Stimulated activated CD8-positive, alpha-beta memory T cell treated with anti-CD3 and anti-CD28 coated beads, Interleukin-15, amount 100 ng/mL, for 1 hour (primary cell): ENCODE measurements at places on chromosomes 7 and 10.

DNA sequence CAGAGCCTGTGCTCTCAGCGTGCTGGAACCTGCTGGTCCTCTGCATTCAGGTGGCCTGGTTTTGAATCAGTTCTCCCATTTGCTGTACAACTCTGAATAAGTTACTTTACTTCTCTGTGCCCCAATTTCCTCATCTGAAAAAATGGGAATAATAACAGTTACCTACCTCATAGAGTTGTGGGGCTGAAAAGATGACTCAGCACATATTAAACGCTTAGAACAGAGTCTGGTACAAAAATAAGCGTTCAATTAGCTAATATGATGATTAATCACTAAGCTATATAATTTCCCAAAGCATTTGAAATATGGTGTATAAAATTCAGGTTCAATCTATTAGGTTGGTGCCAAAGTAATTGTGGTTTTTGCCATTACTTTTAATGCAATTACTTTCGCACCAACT lies 259.1 kb downstream of the PRPF18 start:
- DNase-seq = no peak

DNA sequence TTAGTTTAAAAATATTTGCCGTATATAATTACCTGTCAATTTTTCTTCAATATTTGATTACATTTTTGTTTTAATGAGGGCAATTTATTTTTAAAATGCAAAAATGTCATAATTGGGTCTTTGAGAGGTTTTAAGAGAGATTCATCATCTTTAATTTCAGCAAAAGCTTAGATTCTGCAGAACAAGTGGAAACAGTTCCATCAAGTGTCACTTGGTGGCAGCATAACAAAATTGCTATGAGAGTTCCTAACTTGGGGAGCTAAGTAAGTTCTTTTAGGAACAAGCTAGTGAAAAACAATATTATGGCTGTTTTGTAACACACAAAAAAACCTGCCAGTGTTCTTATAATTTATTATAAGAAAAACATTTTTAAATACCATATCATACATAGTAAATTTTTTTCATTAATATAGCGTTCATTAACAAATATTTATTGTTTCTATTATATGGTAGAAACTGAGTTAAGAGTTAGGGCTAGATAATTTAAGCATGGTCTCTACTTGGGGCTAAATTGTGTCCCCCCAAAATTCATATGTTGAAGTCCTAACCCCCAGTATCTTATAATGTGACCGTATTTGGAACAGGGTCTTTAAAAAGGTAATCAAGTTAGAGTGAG lies 155.2 kb downstream of the MAGI2 start:
- no peak for DNase-seq

DNA sequence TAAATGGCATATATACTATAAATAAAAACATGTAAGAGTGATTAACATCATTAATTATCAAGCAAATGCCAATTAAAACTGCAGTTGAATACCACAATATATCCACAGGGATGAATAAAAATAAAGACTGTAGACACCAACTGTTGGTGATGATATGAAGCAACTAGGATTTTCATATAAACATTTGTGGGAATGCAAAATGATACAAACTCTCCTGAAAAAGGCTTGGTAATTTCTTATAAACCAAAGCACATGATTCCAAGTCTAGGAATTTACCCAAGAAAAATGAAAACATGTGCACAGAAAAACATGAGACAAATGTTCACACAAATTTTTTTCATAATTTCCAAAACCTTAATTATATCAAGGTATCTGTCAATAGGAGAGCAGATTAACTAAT lies 448.1 kb downstream of the ETV1 start:
- DNase-seq = no peak

- DNase-seq = no peak
These were observed 455.0 kb downstream of the CCSER2 start for GRCh38 chr10:84783386-84783785.

DNA sequence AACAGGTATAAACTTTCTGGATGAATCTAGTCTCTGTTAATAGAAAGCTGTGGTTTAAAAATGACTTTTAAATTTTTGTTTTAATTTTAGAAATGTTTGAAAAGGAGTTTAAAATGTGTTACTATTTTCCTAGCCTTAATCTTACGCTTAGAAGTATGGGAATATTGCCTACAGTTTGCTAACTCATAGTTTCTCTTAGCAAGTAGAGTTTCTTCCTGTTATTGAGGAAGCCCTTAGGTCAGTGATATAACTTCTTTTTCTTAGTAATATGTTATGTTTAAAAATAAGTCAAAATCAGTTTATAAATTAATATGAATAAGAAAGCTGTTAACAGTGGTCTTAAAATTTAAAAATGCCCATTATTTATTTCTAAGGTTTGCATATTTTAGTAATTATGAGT lies 3.1 kb downstream of the STARD3NL start:
- no peak for DNase-seq

DNA sequence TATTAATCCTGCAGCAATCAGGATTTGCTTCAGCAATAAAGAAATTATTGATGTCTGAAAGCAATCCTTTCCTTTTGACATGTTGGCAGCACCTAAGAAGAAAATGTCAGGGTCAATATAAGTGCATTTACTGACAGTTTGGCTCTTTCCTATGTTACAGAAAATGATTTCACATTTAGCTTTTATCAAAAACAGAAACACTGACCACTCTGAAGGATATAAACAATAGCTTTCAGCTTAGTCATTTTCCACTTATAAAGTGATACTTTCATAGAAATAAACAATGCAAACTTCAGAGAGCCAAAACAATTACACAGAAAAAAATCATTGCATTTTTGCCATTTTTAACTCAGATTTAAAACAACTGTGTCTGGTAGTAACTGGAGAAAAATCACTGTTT lies 325.6 kb upstream of the KAT6B start:
- DNase-seq = no peak

GRCh38 chr10:79019441-79020014 lies 49.2 kb upstream of the ZMIZ1 start:
- DNase-seq = no peak

DNA sequence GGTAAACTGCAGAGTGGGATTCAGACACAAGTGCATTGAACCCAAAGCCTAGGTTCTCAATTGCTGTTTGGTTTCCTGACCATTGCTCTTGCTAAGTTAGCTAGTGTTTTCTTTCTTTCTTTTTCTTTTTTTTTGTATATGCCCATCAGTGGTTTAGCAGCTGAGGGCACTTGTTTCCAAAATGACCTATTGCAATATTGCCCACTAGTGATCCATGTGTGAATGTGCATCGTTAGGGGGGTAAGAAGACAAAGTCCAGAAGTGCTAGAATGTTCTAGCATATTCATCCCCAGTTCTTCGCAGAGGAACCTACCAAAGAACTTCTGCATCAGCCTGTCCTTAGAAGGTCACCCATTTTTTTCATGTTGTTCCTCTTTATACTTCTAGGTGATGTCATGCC lies 252.8 kb upstream of the GPR26 start:
- no peak for DNase-seq

GRCh38 chr7:55210716-55211115 lies 154.4 kb upstream of the LANCL2 start:
- no peak for DNase-seq

- no peak for DNase-seq
These were observed 138.6 kb downstream of the NRF1 start for GRCh38 chr7:129750091-129750490.

DNA sequence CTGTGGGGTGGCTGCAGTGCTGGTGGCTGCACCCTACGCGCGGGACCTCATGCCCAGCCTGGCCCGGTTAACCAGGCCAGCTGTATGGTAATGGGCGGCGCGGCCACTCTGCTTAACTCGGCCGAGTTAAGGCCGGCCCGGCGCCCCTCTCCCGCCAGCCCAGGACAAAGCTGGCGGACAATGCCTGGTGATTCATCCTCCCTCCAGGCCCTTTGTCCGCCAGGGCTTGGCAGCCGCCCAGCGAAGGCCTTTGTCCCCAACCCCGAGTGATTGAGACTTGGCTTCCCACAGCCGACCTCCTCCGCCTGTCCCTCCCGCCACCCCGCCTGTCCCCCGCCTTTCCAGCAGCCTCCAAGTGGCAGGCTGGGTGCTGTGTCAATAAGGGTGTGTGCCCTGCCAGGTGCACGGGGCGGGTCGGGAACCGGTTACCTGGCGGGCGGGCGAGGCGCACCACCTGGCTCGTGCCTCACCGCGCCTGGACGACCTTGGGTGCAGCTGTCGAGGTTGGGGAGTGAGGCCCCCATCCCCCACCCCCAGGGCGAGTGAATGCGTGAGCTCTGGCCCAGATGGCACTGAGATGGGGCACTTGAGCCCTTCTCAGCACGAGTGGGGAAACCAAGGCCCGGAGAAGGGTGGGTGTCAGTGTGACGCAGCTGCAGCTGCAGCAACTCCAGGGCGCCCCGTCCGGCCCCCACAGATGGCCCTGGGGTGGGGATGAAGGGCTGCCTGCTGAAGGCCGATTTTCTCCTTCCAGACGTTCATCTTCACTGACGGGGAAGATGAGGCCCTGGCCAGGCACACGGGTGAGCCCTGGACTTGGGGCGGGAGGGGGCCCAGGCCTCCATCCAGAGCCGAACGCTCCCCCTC lies 4.6 kb downstream of the LFNG start:
- no peak for DNase-seq

DNA sequence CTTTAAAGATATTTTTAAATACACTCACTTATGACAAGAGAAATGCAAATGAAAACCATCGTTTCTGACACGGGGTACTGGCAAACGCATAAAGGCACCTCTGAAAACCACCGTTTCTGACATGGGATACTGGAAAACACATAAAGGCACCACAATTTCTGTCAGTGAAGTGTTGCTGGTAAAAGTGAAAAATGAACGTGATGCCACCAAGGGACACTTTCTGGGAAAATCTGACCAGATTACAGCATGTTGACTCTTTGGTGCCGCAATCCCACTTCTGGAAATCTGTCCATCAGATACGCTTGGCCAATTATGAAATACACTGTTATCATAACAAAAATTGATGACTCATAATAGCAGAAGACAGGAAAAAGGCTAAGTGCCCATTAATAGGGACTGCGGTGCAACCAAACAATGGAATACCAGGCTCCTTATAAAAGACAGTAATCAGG lies 131.7 kb downstream of the ZMYND11 start:
- DNase-seq = no peak
